ENCODE measurements at places on chromosomes 13 and 19.

DNA sequence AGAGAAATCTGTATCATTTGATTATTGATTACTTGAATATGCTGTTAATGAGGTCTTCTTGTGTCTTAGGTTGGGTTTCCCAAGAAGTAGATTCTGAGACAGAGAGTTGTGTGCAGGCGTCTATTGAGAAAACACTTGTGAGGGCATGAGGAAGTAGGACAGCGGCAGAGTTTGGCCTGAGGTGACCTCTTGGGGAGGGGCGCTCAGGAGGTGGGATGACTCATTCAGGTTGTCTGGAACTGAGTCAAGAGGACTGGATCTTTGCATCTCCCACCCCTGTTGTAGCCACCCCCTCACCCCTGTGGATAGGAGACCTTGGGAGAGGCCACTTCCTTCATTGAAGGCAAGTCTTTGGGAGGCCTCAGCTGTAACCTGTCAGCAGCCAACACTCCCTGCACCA is 35.2 kb upstream of the WDFY2 start:
- peak; percentile 8 for DNase-seq

GRCh38 chr19:53511933-53512374 is 26.0 kb upstream of the ZNF331 start:
- DNase-seq = peak; percentile 63

DNA sequence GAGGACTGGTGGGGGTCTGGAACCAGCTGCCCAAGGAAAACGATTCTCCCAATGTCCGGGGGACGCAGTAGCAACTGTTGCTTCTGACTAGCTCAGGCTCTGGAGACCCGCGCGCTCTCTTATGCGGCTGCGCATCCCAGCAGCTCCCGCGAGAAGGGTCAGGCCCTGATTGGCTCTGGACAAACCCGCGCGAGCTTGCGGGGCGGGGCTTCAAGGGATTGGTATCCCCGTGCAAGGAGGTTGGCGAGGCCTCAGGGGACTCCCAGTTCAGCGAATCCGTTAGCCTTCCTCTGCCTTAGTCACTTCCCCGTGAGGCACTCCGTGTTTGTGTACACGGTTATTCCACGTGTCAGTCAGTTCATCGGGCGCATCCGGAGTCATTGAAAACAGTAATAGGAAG is 20.2 kb downstream of the SIGLECL1 start:
- DNase-seq = no peak

DNA sequence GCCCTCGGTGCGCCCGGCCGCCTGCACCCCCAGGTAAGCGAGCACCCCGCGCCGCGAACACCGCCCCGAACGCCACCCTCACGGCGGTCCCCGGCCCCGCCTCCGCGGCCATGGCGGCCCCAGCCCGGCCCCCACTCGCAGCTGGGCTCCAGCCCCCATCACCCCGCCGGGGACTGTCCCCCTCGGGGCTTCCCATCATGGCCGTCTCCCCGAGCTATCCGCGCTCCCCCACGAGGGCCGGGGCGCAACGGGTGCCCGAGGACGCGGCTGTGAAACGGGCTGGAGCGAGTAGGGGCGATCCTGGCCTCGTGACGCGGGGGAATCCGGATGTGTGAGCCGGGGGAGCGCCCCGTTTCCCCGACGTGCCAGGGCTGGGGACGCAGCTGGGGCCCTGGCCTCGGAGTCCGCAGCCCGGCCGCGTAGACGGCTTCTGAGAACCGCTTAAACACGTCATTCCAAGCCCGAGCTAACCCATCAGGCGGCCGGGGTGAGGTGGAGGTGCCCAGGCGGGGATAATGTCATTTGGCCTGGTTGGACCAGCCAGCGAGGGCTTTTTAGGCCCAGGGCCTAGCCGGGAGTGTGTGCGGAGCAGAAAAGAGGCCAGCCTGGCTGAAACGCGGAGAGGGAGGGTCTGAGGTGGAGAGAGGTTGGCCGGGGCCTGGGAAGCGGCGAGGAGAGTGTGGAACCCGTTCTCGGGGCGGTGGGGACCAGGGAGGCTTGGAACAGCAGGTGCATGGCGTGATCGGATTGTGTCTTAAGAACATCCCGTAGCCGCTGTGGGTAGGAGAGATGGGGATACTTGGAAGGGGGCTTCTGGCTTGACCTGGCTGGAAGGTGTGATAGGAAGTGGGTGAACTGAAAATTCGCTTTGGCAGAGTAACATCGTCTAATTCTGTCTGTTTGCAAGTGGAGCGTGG is 550 bp downstream of the CERS4 start:
- DNase-seq = peak; percentile 79

- no peak for DNase-seq
Observed at GRCh38 chr13:28251466-28251865, 113.1 kb downstream of the PAN3 start.

DNA sequence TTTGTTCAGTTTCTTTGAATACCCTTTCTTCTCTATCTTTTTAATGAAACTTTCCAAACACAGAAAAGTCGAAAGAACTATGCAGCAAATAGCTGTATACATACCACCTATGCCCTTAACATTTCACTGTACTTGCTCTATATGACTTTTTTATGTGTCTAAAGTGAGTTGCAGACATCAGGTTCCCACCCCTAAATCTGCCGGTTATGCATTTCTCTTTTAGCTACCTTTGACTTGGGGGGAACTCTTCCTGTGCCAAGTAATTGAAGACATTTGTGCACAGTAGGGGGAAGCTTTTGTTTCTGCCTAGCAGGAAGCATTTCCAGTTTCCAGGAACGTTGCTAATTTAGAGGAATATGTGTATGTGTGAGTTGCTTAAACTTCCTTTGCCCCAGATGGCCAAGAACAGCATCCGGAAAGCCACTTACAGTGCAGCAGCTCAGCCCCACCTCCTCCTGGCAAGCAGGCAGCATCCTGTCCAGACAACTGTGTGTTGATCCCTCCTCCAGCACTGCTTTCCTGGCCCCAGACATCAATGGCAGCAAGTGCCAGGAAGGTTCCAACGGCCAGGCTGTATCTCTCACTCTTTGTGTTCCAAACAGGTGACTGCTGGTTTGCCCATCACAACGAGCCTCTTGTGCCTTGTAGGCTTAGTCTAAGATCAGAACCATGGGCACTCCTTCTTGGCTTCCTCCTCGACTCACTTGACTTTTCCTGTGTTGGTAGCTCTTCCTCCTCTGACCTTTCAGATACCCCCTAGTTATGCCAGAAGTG is 14.7 kb upstream of the GRAMD1A start:
- DNase-seq = peak; percentile 43

- DNase-seq = no peak
Observed at GRCh38 chr13:112928972-112929782, 39.8 kb upstream of the MCF2L start.

DNA sequence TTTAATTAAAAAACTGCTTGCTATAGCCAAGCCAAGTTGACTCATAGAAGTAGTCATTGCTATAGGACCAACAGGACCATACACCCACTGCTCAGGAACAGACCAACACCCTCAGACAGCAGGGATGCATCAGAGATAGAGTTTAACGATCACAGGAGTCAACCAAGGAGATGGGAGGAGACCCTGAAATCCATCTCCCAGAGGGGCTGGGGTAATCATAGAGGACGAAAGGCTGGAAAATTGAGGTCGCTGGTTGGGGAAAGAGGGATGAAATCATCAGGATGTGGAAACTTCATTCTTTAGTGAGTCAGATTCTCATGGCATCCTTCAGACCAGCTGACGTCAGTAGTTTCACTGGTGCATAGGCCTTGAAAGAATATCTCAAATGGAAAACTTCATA is 160.4 kb upstream of the GPC6 start:
- DNase-seq = no peak

DNA sequence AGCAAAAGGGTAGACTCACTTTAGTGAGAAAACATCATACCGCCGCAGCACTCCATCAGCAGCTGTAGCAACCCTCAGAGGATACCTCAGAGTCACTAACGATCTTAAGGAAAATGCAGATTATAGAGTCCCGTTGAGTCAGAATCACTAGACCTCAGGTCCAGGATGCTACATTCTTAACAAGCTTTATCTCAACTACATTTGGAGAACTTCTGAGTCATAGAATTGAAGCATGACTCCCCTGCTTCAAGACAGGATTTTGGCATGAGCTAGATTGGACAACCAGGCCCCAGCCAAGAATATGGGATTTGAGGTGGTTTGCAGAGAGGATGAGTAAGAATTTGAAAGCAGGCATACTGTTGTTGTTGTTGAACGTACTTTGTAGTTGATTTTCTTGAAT is 118.9 kb upstream of the UBL3 start:
- no peak for DNase-seq

- DNase-seq = no peak
Observed at GRCh38 chr19:9883764-9884163, 48.6 kb downstream of the PIN1 start.

DNA sequence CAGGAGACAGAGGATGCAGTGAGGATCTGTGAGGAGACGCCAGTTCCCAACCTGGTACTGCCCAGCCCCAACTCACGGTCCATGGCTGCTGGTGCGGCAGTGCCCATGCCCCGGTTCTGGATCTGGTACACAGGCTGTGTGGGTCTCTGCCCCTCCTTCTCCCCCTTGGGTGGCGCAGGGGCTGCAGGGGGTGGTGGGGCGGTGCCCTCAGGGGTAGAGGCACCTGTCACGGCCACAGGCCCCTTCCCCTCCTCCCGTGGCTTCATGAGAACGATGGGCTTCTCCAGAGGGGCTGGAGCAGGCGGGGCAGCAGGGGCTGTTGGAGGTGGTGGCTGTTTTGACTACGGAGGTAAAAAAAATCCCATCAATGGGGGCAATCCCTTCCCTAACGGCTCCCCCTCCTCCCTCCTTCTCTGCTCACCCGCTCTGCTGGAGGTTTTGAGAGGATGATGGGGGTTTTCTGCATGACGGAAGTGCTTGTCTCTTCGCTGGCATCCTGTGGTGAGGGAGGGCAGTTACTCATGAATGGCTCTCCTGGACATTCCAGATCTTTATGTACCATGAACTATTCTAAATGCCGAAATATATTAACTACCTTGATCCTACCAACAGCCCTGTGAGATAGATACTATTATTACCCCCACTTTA is 7.1 kb downstream of the SMG9 start:
- DNase-seq = no peak

DNA sequence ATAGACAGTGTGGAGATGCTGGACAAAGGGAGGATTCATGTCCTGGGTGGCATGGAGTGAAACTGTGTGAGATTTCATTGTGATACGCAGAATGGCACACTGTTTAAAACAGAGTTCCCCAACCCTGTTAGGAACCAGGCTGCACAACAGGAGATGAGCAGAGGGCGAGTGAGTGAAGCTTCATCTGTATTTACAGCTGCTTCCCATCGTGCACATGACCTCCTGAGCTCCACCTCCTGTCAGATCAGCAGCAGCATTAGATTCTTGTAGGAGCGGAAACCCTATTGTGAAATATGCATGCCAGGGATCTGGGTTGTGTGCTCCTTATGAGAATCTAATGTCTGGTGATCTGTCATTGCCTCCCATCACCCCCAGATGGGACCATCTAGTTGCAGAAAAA is 72.5 kb downstream of the RAP2A start:
- no peak for DNase-seq

DNA sequence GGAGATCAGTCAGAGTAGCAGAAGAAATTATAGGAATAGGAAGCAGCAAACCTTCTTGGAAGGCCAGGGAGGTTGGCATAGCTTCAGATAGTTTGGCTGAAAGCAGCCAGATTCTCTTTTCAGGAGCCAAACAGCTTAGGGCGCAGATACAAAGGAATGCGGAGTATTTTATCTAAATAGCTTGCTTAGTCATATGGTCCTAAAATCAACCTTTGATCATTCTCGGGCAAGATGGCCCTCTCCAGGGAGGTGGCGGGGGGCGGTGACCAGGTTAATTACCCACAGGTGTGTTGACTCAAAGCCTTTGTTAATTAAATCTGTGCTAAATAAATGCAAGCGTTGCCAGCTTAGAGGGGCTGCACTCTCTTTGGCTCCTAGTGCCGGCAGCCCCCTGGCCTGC is 12.5 kb upstream of the NCR1 start:
- no peak for DNase-seq

Data from activated CD4-positive, alpha-beta T cell treated with anti-CD3 and anti-CD28 coated beads for 48 hours (primary cell).